ENCODE measurements at places on chromosomes 6 and 20.

DNA sequence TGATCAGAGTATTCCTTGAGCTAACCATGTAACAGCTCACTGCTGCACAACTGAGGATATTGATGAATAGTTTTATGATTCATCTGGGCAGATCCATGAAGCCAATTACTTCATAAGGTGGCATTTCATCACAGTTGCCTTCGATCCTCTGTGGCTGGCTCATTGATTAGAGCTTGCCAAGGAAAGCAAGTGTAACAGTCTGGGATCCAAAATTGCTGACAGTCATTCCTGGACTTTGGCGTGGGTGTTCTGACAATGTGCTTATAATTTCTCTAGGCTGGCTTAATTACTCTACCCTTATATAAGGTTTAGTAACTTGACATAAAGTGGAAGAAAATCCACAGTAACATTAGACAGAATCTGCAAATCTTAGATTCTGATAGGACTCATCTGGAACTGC, 551.3 kb upstream of the CDH4 start:
- no peak for DNase-seq

DNA sequence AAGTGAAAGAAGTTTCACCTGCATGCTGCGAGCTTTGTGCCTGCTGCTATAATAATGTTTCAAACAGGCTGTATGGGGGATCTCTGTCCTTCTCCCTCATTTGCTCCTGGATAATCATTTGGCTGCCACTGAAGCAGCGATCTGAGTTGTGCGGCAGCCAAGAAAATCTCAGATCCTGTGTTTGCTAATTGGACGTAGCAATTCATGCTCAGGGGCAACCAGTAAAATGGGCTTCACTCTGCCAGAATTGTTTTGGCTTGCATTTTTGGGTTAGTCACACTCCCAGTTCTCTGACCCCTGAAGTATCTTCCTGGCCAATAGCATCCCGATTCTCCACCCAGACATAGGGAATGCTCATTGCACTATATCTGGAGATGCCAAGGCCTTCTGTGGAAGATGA, 13.7 kb upstream of the STXBP5 start:
- DNase-seq: no peak

DNA sequence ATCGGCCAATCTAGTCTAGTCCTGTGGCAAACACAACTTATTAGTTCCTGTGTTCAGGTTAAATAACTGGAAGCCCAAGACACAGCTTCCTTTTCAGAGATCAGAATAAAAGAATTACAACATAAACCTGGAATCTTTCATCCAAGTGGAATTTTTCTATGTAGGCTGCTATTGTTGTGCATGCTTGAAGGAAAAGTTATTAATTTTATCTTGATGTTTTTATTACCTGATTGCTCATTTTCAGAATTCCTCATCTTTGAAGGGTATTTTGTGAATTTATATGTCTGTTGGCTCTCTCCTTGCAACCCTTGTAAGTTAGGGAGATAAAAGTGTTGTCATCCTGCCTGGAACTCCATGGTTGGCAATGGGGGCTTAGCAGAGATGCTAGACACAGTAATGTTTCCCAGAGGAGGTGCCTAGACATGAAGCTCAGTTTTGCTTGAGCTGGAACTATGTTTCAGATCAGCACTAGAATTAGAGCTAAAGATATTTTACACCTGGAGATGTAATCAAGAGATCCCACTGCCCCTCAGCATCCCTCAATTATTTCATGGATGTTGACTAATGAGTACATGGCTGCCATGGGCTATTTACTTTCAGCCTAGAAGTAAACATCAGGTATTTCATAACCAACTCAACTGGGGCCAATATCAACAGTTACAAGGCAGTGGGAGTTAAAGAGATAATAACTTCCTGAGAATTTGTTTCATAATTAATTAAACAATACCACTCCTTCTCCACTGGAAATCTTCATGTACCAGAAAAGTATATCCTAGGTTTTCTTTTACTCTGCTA, 367.0 kb upstream of the MARCKS start:
- DNase-seq: peak; percentile 24

DNA sequence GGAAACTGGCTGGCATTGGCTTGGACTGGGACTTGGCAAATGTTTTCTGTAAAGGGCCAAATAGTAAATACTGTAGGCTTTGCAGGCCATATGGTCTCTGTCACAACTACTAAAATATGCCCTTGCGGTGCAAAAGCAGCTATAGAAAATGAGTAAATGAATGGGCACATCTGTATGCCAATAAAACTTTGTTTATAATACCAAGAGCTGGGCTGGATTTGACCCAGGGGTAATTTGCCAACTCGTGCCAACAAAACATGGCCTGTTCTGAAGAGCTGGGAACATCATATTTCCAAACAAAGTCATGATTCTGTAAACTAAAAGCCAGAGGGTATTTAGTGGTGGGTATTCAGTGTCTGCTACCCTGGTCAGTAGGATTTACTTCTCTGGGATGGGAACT, 320.1 kb upstream of the SOX4 start:
- no peak for DNase-seq

GRCh38 chr20:14234666-14235295, 102.6 kb downstream of the FLRT3 start:
- DNase-seq: peak; percentile 56
